Kidney (tissue), 22 donors: ENCODE measurements at places on chromosomes 1 and 21. TPM values are rescaled to one million over a fixed set of nuclear protein-coding genes. Genes with fewer than 3 reads are reported as not detected.

GRCh38 chr1:109020693-109021257, 21.1 kb downstream of the WDR47 start:
- H3K36me3 ChIP-seq = no peaks in the 10 kb centered on the region
- H3K27ac ChIP-seq = no peak overlapping the region
- H3K4me1 ChIP-seq = no peaks in the 10 kb centered on the region
- DNase-seq = no peak
- H3K4me3 ChIP-seq = no peak overlapping the region

BTG2 gene
- total RNA-seq = 59.9 TPM

DNA sequence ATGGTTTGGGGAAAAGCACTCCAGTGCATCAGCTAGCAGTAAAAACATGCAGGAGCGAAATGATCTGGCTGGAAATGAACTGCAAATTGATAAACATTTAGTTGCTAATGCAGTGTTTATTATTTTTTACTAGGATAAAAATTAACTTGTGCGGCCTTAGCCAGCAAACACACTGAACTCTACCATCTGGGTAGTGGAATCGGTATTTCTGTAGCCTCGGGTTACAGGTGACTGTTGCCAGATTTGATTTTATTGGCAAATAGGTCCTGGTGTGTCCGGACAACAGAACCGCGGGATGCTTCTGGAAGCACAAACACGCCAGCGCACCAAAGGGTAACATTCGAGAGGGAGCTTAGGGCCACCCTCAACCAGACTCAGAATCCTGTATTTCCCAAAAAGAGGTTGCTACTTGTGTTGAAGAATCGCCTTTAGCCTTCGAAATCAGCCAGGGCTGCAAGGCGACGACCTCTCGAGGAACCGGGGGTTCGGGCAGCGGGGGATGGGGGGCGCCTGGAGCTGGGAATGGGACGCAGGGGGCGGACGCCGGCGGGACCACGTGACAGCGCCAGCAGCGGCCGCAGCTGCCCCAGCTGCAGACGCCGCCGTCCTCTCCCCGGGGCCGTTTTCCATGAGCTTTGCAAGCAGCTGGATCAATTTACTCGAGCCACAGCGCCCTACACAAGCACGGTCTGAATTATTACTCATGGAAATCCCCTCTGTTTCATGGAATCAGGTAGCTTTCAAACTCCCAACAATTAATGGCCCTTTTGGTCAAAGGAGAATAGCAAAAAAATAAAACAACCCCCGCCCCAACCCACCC, 158.8 kb downstream of the TOMM20 start:
- no peaks in the 10 kb centered on the region for H3K36me3 ChIP-seq
- peak; percentile 90 for DNase-seq
- peak overlapping the region; percentile 86 for H3K27ac ChIP-seq
- peaks cover 17% of the 10 kb centered on the region for H3K4me1 ChIP-seq

AK5 gene
- total RNA-seq = 1.7 TPM

- H3K36me3 ChIP-seq = no peaks in the 10 kb centered on the region
- no peak overlapping the region for H3K27ac ChIP-seq
- H3K4me1 ChIP-seq = no peaks in the 10 kb centered on the region
- no peak overlapping the region for H3K4me3 ChIP-seq
- DNase-seq = no peak
Measured at GRCh38 chr1:224052772-224053171, 61.1 kb upstream of the FBXO28 start.

DNA sequence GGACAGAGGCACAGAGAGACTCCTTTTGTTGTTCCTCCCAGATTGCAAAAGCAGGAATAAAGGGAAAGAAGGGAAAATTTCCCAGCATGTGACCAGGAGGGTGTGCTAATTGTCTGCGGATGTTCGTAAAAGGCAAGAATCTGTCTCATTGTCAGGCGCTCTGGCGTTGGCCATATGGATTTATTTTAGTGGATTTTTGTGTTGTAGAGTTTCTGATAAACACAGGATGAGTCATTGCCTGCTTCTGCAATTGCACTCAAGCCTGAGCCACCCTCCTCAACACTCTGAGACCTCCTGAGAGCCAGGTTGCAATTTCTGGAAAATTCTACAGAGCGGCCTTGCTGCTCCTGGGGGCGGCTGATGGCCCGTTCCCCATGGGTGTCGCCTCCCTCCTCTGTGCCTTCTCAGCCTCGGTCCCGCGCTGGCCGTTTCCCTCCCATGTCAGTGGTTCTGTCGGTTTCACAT, 227.7 kb downstream of the KAZN start:
- H3K27me3 ChIP-seq = no peaks in the 10 kb centered on the region
- no peaks in the 10 kb centered on the region for H3K4me1 ChIP-seq
- H3K36me3 ChIP-seq = no peaks in the 10 kb centered on the region
- H3K4me3 ChIP-seq = no peak overlapping the region
- H3K27ac ChIP-seq = no peak overlapping the region

S100A9 gene
- 271 TPM for total RNA-seq

DNA sequence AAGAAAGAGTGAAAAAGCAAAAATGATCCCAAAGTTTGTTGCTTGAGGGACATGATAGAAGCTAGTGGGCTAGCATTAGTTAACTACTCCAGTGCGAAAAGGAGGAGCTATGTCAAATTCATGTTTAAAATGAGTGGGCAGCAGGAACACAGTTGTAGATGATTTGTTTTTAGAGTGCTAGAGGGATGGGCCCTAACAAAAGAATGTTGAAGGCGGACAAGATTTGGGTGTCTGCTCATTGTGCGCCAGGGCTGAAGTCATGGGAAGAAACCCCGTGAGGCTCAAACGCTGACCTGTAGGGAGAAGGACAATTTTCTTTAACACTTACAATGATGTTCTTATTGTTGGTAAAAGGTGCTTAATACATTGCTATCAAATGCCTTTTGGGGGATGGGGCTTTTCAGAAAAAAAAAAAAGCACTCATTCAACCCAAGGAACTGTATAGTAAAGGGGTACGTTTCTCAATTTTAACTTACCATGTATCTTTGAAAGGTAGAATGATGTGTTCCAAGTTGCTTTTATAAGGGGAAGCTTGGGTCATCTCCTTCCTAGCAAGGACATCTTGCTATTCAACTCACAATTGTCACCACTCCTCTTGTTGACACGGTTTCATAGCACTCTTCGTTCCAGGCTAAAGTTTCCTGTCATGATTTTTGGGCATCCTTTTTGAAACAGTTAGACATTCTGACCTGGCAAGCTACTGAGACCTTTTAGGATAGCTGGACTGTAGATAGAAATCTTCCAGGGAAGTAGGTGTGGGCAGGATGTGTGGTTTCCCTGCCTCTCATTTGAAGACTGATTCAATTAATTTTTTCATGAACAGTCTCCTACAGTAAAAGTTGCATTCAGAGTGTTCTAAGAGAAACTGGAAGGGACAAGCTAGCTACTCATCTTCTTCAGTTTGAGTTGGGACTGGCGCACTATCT, 53.0 kb upstream of the CNN3 start:
- peaks cover 6% of the 10 kb centered on the region for H3K4me1 ChIP-seq
- H3K4me3 ChIP-seq = no peak overlapping the region
- no peak for DNase-seq
- H3K36me3 ChIP-seq = no peaks in the 10 kb centered on the region
- no peaks in the 10 kb centered on the region for H3K27me3 ChIP-seq

TINAGL1 gene
- 246 TPM for total RNA-seq

GRCh38 chr21:32321480-32321879, 22.8 kb downstream of the MRAP start:
- no peaks in the 10 kb centered on the region for H3K27me3 ChIP-seq
- H3K36me3 ChIP-seq = peaks cover 32% of the 10 kb centered on the region
- H3K4me1 ChIP-seq = no peaks in the 10 kb centered on the region
- no peak for DNase-seq
- H3K4me3 ChIP-seq = no peak overlapping the region

- H3K36me3 ChIP-seq = no peaks in the 10 kb centered on the region
- DNase-seq = no peak
- H3K27ac ChIP-seq = no peak overlapping the region
- H3K4me3 ChIP-seq = no peak overlapping the region
Measured at GRCh38 chr1:192476802-192477298, 98.7 kb upstream of the RGS1 start.

GRCh38 chr1:193402977-193403376, 216.6 kb upstream of the B3GALT2 start:
- H3K4me3 ChIP-seq = no peak overlapping the region
- DNase-seq = no peak
- no peaks in the 10 kb centered on the region for H3K27me3 ChIP-seq
- H3K4me1 ChIP-seq = no peaks in the 10 kb centered on the region

GPR25 gene
- 0.19 TPM for total RNA-seq

TCHHL1 gene
- total RNA-seq = not detected

CELA2A gene
- not detected for total RNA-seq

DNA sequence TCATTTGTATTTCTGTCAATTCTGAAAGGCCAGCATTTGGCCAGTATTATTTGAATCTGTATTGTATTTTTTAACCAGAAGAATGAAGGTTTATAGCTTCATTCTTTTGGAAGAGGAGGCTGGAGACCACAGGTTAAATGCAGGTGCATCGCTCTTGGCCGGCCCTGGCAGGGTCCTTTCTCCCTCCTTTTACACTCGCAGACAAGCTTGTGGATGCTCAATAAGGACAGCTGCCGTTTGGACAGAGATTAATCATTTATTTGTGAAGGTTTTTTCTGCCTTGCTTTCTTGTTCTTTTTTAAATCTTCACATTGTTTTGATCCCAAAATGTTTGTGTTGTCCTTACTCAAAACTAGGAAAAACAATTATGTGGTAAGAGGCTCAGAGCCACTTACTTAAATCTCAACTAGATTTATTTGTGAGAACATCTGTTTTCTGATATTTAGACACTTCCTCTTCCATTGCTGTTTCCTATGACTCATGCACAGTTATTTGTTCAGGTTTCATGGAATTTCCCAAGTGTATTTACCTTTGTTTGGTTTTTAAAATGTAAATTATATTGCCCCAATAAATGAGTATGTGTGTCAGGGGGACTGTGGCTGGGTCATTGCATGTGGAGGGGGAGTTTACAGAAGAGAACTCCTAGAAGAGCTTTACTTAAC, 46.7 kb upstream of the LAMC2 start:
- no peak overlapping the region for H3K4me3 ChIP-seq
- no peaks in the 10 kb centered on the region for H3K4me1 ChIP-seq
- DNase-seq = no peak
- H3K36me3 ChIP-seq = peaks cover 32% of the 10 kb centered on the region
- H3K27me3 ChIP-seq = no peaks in the 10 kb centered on the region

ADORA3 gene
- 10.8 TPM for total RNA-seq

- no peaks in the 10 kb centered on the region for H3K36me3 ChIP-seq
- H3K4me1 ChIP-seq = no peaks in the 10 kb centered on the region
- no peaks in the 10 kb centered on the region for H3K27me3 ChIP-seq
- H3K4me3 ChIP-seq = no peak overlapping the region
- DNase-seq = peak; percentile 32
- H3K27ac ChIP-seq = no peak overlapping the region
Measured at GRCh38 chr1:198756470-198756869, 117.6 kb downstream of the PTPRC start.

GRCh38 chr1:179205284-179205683, 24.2 kb downstream of the ABL2 start:
- no peak overlapping the region for H3K4me3 ChIP-seq
- no peaks in the 10 kb centered on the region for H3K4me1 ChIP-seq
- H3K27ac ChIP-seq = no peak overlapping the region
- H3K36me3 ChIP-seq = no peaks in the 10 kb centered on the region
- DNase-seq = no peak
- H3K27me3 ChIP-seq = no peaks in the 10 kb centered on the region

DNA sequence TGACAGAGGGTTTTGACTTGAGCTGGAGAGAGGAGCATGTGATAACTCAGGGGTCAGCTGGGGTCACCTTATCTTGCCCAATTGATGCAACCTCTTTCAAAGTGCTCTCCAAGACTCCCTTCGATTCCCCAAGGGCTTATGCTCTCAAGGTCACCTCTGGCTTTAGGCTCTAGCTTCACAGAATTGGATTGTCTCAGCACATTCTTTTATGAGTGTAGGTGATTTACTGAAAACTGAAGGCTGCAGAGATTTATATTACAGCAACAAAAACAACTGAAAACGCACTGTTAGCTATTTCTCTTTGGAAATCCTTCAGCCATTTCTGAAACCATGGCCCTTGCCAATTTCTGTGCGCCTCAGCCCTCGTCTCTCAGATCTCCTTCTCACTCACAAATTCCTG, 34.5 kb upstream of the MAP1LC3C start:
- H3K4me1 ChIP-seq = no peaks in the 10 kb centered on the region
- DNase-seq = no peak
- H3K4me3 ChIP-seq = no peak overlapping the region
- no peak overlapping the region for H3K27ac ChIP-seq

DNA sequence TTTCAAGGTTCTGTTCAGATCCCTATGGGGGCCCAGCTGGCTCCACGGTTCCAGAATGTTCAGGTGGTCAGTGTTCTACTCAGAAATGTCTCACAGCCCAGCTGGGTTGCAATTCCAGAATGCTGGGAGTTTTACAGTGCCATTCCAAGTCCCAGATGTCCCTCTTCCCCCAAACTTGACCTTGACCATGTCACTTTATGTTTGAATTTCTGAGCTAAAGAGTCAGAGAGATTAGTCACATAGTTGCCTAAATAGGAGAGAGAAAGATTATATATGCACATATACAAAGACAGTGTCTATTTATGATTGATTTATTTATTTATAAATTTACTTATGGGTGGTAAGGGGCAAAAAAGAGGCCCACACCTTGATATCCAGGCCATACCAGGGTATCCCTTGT, 2.5 kb downstream of the GPR3 start:
- DNase-seq = no peak
- H3K4me3 ChIP-seq = no peak overlapping the region
- no peak overlapping the region for H3K27ac ChIP-seq
- H3K36me3 ChIP-seq = no peaks in the 10 kb centered on the region
- H3K27me3 ChIP-seq = no peaks in the 10 kb centered on the region

MCOLN3 gene
- 3.1 TPM for total RNA-seq

- DNase-seq = no peak
- H3K27me3 ChIP-seq = no peaks in the 10 kb centered on the region
- no peaks in the 10 kb centered on the region for H3K4me1 ChIP-seq
- no peaks in the 10 kb centered on the region for H3K36me3 ChIP-seq
Measured at GRCh38 chr1:111369645-111370044, 57.9 kb downstream of the OVGP1 start.

DNA sequence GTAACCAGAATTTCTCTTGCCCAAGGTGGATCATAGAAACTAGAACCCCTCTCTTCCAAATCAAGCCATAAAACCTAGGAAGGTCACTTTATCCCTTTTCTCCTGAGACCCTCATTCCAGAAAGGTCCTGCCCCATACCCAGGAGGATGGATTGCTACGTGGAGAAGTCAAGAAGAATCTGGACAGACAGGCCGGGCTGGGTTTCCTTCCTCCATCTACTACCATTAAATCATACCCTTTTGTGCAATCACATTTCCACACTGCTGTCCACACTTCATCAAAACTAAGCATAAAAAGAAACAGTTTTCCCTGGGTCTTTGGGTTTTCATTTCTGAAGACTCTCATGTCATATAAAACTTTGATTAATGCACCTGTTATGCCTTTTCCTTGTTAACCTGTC, 65.4 kb downstream of the C21orf91 start:
- H3K27me3 ChIP-seq = no peaks in the 10 kb centered on the region
- H3K4me3 ChIP-seq = no peak overlapping the region
- DNase-seq = no peak
- no peak overlapping the region for H3K27ac ChIP-seq
- H3K36me3 ChIP-seq = no peaks in the 10 kb centered on the region

DNA sequence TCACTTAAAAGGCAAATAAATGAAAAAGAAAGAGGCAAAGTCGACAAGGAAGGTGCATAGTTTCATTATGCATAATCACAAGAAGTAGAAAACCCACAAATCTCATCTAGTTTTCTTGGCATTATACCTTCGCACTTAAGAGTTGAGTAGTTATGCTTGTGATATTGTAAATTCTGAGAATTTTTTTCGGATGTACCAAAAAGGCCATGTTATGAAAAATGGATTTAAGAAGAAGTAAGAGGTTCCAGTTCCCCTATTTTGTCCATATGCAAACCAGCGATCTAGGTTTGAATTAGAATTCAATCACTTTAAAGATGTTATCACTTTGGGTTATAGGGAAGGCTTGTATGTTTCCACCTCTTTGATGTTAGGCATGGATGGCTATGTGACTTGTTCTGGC, 7.9 kb upstream of the ERICH3 start:
- no peak overlapping the region for H3K27ac ChIP-seq
- H3K27me3 ChIP-seq = no peaks in the 10 kb centered on the region
- no peak for DNase-seq
- H3K36me3 ChIP-seq = no peaks in the 10 kb centered on the region
